Mesenteric fat pad (tissue), 1 donor: ENCODE measurements at places on chromosomes 11 and 22. TPM values are rescaled to one million over a fixed set of nuclear protein-coding genes. Genes with fewer than 3 reads are reported as not detected.

The ARCN1 gene
- 176 TPM for total RNA-seq

- no peak for DNase-seq
Measured at GRCh38 chr11:123302751-123303195, 107.7 kb upstream of the CLMP start.

DNA sequence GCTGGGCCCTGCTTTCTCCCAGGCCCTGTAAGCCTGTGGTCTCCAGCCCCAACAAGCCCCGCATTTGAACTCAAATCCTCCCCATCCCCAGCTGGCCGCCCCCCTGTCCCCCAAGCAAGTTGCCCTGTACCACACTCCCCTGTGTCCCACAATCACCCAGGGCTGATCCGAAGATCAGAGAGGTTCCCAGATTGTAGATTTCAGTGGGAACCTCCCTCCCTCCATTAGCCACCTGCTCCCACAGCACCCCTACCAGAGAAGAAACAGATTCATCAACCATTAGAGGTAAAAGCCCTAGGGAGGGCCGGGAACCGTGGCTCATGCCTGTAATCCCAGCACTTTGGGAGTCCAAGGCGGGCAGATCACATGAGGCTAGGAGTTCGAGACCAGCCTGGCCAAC lies 107.5 kb downstream of the FEZ1 start:
- no peak for DNase-seq

DNA sequence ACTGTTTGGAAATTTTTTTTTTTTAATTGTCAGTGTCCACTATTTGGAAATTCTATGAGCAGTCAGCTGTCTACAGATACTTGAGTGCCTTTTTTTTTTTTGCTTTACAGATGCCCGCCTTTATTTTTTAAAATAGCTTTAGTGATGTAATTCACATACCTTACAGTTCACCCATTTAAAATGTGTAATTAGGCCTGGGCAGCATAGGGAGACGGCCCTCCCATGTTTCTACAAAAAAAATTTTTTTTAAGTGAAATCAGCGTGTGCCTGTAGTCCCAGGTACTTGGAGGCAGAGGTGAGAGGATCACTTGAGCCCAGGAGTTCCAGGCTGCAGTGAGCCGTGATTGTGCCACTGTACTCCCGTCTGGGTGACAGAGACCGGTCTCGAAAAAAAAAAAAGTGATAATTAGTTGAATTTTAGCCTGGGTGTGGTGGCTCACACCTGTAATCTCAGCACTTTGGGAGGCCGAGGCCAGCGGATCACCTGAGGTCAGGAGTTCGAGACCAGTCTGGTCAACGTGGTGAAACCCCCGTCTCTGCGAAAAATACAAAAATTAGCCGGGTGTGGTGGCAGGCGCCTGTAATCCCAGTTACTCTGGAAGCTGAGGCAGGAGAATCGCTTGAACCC lies 1.5 kb downstream of the ZNF143 start:
- no peak for DNase-seq

DNA sequence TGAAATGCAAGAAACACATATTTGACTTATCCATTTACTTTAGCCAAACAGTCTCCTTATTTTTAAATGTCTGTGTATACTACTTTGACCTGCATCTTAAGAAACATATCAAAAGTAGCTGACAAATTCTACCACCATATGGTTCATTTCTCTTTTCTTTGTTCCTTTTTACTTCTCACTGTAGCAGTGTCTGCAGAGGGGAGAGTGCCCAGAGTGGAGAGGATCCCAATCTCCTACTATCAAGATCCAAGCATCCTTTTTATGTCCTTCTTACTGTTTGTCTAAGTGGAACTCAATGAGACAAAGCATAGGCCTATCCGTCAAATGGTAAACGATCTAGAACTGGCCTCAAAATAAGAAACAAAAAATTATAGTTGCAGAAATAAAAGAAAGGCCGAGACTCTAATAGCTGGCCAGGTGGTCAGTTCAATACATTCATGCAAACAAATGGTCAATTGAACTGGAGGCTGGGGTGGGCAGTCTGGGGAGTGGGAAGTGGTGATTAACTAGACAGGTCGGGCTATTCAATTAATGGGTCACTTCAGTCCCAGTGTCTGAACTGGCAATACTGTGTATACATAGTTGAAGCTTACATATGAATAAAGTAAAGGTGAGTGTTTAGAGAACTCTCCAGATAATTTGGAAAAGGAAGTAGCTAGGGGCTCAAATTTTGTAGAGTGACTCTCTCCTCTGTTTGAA lies 149.1 kb downstream of the MAML2 start:
- DNase-seq = no peak

The NDUFA6 gene
- total RNA-seq = 55.8 TPM

The CFAP300 gene
- 3.0 TPM for total RNA-seq

The FJX1 gene
- total RNA-seq = 28.8 TPM

- no peak for DNase-seq
Measured at GRCh38 chr22:17945156-17945887, 79.0 kb downstream of the MICAL3 start.

The CSF2RB gene
- 13.3 TPM for total RNA-seq

DNA sequence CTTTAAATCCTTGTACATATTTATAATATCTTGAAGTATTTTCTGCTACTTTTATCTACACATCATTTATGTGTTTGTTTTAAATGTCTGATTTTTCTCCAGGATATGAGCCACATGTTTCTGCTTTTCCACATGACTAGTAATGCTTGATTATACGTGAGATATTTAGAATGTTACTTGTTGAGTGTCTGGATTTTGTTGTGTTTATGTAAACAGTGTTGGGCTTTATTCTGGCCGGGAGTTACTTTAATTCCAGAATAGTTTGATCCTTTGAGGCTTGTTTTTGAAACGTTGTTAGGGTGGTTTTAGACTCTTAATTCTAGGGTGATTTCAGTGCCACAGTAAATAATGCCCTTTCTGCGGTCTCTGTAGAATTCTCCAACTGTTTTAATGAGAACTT lies 252.9 kb downstream of the BLID start:
- DNase-seq = no peak

DNA sequence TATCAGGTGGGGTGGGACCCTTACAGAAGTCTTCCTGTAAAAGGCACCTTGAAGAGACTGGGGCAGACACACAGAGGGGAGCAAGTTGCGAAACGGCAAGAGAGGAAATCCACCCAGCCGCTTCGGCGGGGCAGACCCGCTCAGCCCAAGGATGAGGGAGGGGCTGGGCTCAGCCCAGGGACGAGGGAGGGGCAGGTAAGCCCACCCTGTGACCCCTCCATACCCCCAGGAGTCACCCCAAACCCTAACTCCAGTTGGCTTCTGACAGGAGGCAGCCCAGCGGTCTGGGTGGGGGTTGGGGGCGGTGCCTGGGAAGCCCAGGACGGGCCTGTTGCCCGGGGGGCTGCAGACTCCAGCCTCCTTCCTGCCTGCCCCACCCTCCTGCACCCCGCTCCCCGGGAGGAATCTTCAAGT lies 965 bp downstream of the OSBPL5 start:
- no peak for DNase-seq

DNA sequence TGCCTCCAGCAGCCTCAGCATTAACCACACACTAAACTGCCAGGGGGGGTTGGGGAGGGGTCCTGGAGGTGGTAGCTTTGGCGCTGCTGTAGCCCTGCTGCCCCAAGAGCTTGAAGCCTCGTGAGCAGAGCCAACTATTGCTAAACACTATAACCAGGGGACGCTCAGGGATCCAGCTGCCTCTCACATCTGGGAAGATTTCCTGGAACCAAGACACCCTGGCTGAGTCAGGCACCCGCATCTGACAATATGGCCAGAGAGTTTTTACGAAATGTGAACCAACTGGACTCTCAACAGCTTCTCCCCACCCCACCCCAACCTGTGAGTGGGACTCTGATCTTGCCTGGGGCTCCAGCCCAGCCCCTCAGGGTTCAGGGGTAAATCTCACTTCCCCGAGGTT lies 14.3 kb downstream of the C1QTNF6 start:
- DNase-seq = no peak

DNA sequence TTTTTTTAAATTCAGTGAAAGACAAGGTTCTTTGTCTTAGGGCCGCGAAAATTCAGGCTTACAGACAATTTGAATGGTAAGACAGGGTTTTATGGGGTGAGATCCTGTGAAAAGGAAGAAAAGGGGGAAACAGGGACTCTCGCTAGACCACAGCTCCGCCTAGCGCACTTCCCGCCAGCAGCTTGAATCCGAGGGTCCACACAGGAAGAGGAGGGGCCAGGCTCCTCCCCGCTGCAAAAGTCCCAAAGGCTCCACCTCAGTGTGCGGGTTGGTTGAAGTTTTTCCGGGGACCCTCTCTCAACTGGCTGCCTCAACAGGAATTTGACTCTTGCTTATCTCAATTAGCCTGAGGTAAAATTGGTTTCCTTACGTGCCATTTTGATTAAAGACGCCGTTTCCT lies 950.9 kb upstream of the CNTN5 start:
- no peak for DNase-seq

- DNase-seq = no peak
Measured at GRCh38 chr11:12232160-12232559, 121.8 kb downstream of the MICAL2 start.

The PANX2 gene
- 1.9 TPM for total RNA-seq

The MEI1 gene
- total RNA-seq = 2.2 TPM

DNA sequence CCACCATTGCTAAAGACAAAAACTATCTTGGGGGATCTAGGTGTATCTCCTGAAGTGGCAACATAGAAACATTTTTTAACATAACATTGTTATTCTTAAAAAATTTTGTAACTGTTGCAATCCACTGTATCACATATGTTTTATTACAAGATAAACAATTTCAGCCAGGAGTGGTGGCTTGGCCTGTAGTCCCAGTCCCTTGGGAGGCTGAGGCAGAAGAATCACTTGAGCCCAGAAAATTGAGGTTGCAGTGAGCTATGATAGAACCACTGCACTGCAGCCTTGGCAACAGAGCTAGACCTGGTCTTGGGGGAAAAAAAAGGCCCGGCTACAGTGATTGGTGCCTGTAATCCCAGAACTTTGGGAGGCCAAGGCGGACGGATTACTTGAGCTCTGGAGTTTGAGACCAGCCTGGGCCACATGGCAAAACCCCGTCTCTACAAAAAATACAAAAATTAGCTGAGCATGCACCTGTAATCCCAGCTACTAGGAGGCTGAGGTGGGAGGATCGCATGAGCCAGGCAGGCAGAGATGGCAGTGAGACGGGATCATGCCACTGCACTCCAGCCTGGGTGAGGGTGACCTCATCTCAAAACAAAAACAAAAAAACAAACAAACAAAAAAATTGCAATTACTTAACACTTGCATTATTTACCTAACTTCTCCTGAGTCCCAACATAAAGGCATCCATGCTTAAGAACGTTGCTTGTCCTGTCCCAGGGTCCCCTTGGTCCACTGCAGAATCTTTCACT lies 1.5 kb upstream of the DEPDC5 start:
- DNase-seq = no peak

DNA sequence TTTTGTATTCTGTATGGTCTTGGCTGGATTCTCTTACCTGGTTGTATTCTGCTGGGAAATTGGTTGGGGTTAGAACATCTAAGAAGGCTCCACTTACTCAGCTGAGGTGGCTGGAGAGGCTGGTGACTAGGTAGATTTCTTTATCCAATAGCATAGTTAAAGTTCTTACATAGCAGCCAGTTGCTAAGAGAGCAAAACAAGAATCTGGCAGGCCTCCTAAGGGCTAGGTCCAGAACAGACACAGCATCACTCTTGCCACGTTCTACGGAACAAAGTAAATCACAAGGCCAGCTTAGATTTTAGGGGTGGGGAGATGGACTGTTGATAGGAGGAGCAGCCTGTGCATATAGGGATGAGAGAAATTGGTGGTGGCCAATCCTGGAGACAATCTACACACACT lies 141.3 kb upstream of the CCDC90B start:
- DNase-seq = no peak

DNA sequence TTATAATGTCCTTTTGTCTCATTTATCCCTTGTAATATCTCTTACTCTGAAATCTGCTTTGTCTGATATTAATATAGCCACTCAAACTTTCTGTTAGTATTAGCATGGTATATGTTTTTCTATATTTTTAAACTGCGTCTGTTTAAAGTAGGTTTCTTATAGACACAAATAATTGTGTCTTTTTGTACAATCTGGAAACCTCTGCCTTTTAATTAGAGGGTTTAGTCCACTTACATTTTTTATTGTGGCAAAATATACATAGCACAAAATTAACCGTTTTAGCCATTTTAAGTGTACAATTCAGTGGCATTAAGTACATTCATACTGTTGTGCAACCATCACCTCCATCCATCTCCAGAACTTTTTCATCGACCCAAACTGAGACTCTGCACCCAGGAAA lies 28.6 kb downstream of the PARVG start:
- DNase-seq = no peak

DNA sequence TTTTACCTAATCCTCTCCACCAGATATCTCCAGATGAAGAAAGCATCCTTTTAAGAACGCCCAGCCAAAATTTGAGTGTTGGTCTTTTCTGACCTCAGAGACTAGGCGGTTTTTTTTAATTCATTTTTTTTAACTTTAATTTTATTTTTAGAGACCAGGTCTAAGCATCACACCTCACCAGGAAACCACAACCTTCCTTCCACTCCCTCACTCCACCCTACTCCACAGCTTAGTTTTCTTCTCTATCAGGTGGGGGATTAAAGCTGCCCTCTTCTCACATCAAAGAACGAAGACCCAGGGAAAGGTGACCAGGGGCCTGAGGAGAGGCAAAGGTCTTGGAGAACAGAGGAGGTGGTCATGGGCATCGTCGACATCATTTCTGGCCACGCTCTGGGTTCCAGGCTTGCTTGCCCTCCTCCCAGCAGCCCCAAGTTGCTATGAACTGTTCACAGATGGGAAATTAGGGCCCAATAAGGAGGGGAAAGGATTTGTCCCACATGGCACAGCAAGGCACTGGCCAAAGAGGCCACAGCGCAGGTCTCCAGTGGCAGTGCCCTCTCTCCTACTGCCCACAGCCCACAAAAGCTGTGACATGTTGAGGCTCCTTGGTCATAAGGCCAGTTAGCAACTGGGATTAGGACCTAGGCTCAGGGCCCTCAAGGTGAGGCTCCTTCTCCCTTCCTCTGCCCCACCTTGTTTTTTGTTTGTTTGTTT lies 1.4 kb upstream of the PEX16 start:
- DNase-seq = no peak

- DNase-seq = peak; percentile 81
Measured at GRCh38 chr11:67253872-67254624, 12.2 kb upstream of the GRK2 start.

- DNase-seq = peak; percentile 67
Measured at GRCh38 chr11:116694815-116695590, 77.8 kb downstream of the BUD13 start.

GRCh38 chr11:77047007-77047927 lies 13.1 kb downstream of the B3GNT6 start:
- no peak for DNase-seq

- no peak for DNase-seq
Measured at GRCh38 chr11:78350091-78350645, 67.5 kb downstream of the GAB2 start.

The P2RY2 gene
- 1.4 TPM for total RNA-seq
